ENCODE measurements at places on chromosomes 11 and 22.
A peak's percentile ranks its signal among the peaks of the same experiment; 100 is the strongest.

DNA sequence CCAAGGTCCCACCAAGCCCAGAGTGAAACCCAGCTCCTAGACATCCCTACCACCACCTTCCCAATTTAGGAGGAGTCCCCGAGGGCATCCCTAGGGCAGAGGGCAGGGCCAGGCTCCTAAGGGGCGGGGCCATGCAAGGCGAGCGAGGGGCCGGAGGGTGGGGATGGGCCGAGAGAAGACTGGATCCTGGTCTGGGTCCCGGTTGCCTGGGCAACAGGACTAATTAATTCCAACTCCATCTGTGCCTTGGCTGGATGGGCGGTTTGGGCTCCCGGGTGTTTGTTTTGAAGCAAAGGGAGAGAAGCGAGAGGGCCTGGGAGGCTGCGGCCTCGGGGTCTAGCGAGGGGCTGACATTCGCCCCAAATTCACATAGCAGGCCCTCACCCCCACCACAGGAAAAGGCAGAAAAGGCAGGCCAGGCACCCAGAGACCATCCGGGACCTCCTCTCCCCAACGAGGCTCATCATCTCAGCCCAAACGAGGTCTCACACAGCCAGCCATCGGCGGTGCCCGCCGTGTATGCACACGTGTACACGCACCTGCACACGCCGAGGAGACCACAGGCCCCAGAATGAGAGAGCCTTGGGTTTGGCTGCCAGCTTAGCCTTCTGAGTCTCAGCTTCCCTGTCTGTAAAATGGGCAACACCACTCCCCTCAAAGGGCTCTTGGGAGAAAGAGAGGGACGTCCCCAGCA, 23.9 kb downstream of the ELFN2 start:
- DNase-seq: no peak

DNA sequence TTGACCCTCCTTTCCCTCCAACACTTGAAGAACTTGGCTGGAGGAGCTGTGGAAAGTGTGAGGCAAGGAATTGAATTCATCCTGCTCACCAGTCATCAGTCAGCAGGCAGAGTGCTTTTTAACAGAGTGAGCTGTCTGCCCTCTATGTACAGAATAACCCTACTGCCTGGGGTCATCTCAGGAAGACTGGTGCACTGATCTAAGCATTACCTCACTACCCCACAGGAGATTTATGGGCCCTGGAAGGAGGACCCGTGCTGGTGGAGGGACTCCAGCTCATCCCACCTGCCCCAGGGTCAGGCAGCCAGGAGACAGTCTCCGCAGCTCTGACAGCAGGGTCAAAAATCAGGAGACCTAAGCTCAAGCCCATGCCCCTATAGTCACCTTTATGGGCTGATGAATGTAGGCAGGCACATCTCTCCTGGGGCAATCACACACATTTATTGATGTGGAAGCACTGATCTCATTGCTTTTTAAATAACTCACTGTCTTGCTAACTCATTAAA, 270.8 kb upstream of the SESN3 start:
- DNase-seq: no peak

DNA sequence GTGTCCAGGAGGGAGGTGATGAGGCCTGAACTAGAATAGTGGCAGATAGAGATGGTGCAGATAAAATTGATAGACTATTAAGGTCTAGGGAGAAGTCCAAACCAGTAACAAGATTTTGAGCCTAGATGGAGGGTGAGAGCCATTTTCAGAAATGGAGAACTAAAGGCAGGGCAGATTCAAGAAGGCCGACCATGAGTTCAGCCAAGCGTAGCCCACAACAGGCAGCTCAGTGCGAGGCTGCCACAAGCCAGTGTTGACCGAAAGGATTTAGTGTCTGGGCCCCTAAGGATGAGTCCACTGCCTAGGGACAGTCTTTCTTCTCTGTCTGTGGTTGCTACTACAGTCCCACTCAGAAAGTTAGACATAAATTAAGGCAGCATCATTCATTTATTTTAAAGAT, 51.7 kb downstream of the PPP2R1B start:
- no peak for DNase-seq

GRCh38 chr11:77449060-77449521, 24.8 kb downstream of the PAK1 start:
- DNase-seq: no peak

GRCh38 chr11:116294630-116295029, 478.2 kb downstream of the BUD13 start:
- DNase-seq: no peak

DNA sequence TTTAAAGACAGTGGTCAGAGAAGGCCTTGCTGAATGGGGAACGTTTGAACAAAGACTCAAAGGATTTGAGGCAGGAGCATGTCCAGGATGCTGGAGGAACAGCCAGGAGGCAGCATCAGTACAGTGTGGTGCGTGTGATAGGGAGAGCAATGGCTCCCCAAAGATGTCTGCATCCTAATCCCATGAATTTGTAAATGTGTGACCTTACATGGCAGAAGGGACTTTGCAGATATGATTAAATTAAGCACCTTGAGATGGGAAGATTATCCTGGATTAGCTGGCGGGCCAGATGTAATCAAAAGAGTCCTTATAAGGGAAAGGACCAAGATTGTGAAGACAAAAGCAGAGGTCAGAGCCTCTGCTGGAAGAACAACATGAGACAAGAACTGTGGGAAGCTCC, 24.6 kb upstream of the FAT3 start:
- DNase-seq: no peak

- DNase-seq: peak; percentile 62
These were observed 165.9 kb upstream of the NCAM1 start for GRCh38 chr11:112795142-112795815.

GRCh38 chr11:104866815-104867214, 31.4 kb downstream of the CASP12 start:
- DNase-seq: no peak

DNA sequence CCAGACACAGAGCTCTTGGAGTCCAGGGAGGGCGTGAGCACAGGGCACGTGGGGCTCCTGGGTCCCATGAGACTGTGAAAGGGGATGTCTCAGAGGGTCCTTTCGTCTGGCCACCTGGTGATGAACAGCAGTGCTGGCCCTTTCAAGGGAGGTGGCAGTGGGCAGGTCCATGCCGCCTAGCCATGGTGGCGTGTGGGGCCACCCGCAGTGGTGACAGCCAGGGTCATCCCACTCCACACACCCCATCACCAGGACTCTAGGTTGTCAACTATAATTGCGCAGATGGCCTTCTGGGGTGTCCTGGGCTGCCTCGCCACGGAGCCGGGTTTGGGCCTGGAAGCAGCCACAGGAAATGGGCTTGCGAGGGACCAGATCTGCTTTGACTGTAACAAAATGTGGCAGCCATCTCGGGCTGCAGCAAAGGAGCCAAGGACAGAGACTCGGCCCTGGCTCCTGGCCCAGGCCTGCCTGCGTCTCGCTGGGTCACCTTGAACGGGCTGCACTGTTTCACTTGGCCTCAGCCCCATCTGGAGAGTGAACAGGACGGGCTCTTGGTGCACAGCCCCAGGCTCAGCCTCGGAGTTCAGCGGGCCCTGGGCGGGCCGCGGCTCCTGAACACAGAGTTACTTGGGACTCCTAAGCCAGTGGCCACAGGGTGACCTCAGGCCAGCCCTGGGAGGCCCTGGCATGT, 1350.5 kb downstream of the BRD1 start:
- DNase-seq: no peak

GRCh38 chr11:95426823-95427462, 195.9 kb upstream of the SESN3 start:
- no peak for DNase-seq

- no peak for DNase-seq
These were observed 107.2 kb downstream of the SCN3B start for GRCh38 chr11:123547180-123547579.

GRCh38 chr11:125720781-125721180, 25.3 kb upstream of the PATE1 start:
- no peak for DNase-seq

DNA sequence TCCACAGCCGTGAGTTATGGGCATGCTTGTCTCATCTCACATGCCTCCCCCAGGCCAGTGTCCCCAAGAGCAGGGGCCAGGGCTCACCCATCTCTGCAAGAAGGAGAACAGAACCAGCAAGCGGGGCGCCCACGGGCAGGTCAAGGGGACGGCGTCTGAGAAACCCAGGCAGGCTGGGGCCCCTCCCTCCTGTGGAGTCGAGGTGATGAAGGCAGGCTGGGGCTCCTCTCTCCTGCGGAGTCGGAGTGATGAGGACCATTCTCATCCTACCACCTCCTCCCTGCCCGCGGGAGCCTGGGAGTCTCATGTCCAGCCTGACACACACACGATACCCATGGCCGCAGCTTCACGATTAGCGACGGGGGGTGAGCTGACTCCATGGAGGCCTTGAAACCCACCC, 141.9 kb downstream of the CTTN start:
- DNase-seq: no peak

DNA sequence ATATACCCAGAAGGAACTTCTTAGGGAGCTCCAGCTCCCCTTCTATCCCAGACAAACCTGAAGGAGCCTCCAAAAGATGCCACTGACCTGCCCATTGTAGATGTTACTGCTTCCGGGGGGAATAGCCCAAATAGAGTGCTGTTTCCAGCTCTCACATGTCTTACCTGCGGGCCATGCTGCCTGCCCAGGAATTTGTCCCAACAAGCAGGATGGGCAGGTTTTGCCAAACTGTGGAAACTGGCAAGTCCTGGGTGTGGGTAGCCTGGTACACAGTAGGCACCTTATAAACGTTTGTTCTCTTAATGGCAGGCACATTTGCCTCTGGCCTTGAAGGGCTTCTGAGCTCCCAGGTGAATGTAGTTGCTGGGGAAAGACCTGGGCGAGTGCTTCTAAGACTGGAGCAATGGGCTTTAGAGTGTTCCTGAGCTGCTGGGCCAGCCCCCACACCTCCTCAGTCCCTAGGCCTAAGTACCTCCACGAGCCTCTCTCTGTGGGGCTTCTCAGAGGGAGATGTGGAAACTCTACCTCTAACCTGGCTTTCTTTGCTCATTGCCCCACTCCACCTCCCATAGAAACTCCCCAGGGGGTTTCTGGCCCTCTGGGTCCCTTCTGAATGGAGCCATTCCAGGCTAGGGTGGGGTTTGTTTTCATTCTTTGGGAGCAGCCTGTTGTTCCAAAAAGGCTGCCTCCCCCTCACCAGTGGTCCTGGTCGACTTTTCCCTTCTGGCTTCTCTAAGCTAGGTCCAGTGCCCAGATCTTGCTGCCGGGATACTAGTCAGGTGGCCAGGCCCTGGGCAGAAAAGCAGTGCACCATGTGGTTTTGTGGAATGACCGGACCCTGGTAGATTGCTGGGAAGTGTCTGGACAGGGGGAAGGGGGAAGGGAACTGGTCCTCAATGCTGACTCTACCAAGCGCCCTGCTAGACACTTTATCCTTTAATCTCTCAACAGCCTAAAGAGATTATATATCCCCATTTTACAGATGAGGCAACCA, 37.2 kb downstream of the LIMK2 start:
- no peak for DNase-seq

- DNase-seq: no peak
These were observed 6.7 kb downstream of the OR8D1 start for GRCh38 chr11:124307093-124307492.

DNA sequence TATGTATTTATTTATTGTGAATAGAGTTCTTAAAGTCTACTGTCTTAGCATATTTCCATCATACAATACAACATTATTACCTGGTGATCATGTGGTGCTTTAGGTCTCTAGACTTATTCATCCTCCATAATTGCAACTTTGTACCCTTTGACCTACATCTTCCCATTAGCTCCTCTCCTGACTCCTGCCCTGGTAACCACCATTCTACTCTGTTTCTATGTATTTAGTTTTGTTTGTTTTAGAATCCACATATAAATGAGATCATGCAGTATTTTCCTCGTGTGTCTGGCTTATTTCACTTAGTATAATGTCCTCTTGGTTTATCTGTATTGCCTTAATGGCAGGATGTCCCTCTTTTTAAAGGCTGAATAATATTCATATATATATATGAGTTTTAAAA, 22.7 kb downstream of the NCAM1 start:
- no peak for DNase-seq

GRCh38 chr22:50138041-50138440, 32.5 kb upstream of the PANX2 start:
- peak; percentile 31 for DNase-seq

- no peak for DNase-seq
These were observed 23.7 kb downstream of the ADAMTS8 start for GRCh38 chr11:130404727-130405126.

DNA sequence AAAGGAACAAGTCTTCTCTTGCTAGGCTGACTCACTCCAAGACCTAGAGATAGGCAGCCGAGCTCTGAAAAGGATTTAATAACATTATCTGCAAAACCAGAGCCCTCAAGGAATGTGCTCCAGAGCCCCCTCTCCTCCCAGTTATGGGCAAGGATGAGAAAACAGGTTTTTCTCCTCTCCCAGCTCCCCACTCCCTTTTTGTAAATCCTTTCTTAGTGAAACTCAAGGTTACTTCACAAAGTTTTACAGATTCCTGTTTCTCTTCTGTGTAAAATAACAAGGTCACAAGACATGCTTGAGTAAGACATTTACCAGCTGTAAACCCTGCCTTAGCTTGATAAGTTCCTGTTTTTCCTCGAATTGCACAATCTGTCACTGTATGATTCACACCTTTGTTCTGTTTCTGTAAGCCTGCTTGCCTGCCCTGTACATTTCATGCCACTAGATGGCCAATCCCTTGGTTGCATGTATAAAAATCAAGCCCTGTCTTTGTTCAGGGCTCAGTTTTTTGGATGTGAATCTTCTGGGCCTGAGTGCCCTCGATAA, 489.4 kb downstream of the KCNA4 start:
- DNase-seq: no peak

GRCh38 chr11:13366266-13367026, 88.9 kb downstream of the BMAL1 start:
- DNase-seq: no peak

GRCh38 chr22:46196278-46196677, 46.0 kb downstream of the PPARA start:
- no peak for DNase-seq

DNA sequence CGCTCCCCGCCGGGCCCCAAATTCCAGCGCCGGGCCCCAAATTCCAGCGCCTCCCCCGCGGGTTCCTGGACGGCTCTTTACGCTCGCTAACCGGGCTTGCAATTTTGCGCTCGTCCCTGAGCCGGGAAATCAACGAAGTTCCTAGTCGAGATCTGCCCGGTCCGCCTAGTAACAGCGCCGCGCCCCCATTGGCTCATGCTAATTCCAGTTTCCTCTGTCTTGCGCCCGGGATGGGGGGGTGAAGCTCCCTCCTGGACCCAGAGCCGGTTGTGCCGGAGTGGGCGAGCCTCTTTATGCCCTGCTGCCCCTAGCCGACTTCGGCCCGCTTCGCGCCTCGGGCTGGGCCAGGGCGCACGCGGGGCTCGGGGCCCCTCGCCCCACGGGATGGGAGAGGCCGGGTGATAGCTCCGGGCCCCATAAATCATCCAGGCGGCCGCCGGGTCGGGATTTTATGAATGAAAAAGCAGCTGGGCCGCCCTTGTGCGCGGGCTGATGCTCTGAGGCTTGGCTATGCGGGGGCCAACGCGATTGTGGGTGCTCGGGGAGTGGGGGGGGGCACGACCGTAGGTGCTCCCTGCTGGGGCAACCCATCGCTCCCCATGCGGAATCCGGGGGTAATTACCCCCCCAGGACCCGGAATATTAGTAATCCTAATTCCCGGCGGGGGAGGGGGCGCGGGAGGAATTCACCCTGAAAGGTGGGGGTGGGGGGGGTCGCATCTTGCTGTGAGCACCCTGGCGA, 1.8 kb upstream of the CCND1 start:
- DNase-seq: peak; percentile 95

- no peak for DNase-seq
These were observed 62.9 kb upstream of the CARD18 start for GRCh38 chr11:105202422-105202821.
